Bronchial epithelial cell (primary cell): ENCODE measurements at places on chromosomes 7 and 10. TPM values are rescaled to one million over a fixed set of nuclear protein-coding genes. Genes with fewer than 3 reads are reported as not detected.
A peak's percentile ranks its signal among the peaks of the same experiment; 100 is the strongest.

Gene RBP3
- total RNA-seq, result not detected in 2 replicates

Gene ACSL5
- total RNA-seq, result under 0.01 TPM in 1 of 2 replicates, not detected in the other

Gene SPDYE18
- 0.13 TPM in 1 of 2 replicates, not detected in the other for total RNA-seq

Gene BTBD16
- total RNA-seq, result 0.13 and 0.26 TPM in 2 replicates

Gene CASP2
- total RNA-seq, result 6.8 and 9.6 TPM in 2 replicates

Gene FEZF1
- total RNA-seq, result not detected in 2 replicates

Gene MYO3A
- total RNA-seq, result not detected in 2 replicates

Gene MMRN2
- total RNA-seq, result 3.9 and 6.1 TPM in 2 replicates

Gene CHAT
- not detected in 2 replicates for total RNA-seq

Gene UNCX
- not detected in 2 replicates for total RNA-seq

Gene CYP17A1
- total RNA-seq, result not detected in 2 replicates

Gene TLX1
- total RNA-seq, result not detected in 2 replicates

Gene PNLIPRP3
- 53.2 and 67.8 TPM in 2 replicates for total RNA-seq

Gene CYP3A7
- not detected in 2 replicates for total RNA-seq

Gene FAM13C
- total RNA-seq, result under 0.01 TPM in 1 of 2 replicates, not detected in the other

Gene GRID2IP
- total RNA-seq, result 0.26 TPM in 2 replicates

Gene STX1A
- 7.3 and 12.4 TPM in 2 replicates for total RNA-seq

Gene CHN2
- total RNA-seq, result 0.53 TPM in 1 of 2 replicates, not detected in the other

DNA sequence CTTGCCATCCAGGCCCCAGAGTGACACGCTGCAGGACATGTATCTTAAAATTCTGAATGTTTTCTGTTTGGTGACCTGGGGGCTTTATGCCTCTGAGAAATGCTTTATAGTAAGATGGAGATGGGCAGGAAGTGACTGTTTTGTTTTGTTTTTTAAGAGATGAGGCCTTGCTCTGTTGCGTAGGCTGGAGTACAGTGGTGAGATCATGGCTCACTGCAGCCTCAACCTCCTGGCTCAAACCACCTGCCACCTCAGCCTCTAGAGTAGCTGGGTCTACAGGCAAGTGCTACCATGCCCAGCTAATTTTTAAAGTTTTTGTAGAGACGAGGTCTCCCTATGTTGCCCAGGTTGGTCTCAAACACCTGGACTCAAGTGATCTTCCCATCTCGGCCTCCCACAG, 20.6 kb downstream of the ZNF777 start:
- DNase-seq, result no peak

DNA sequence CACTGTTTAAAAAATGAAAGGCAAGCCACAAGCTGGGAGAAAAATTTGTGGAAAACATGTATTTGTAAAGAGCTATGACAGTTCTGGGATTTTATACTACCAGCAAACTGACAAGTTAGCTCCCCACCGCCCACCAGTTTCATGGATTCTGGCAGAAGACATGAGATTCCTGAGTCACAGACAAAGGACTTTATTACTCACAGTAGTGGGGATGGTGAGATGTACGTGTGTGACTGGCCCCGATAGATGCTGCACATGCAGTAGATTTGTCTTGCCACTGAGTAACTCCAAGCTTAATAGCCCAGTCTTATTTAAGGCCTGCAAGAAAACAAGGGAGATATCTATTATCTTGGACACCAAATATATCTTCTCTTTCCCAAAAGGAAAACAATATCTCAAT, 281.7 kb downstream of the AHR start:
- DNase-seq, result peak; percentile 89

- peak; percentile 73 for DNase-seq
Measured at GRCh38 chr7:3201306-3201705, 99.7 kb upstream of the SDK1 start.

- DNase-seq, result no peak
Measured at GRCh38 chr7:156669035-156669828, 28.7 kb downstream of the RNF32 start.

- peak; percentile 98 for DNase-seq
Measured at GRCh38 chr10:34109952-34110702, 705.0 kb downstream of the PARD3 start.

GRCh38 chr7:101287032-101287431, 34.6 kb downstream of the IFT22 start:
- no peak for DNase-seq

- no peak for DNase-seq
Measured at GRCh38 chr10:60645980-60646379, 132.3 kb upstream of the CDK1 start.

- DNase-seq, result peak; percentile 44
Measured at GRCh38 chr7:137454246-137454724, 110.8 kb upstream of the PTN start.

GRCh38 chr10:20892796-20893195, 4.3 kb downstream of the NEBL start:
- no peak for DNase-seq

DNA sequence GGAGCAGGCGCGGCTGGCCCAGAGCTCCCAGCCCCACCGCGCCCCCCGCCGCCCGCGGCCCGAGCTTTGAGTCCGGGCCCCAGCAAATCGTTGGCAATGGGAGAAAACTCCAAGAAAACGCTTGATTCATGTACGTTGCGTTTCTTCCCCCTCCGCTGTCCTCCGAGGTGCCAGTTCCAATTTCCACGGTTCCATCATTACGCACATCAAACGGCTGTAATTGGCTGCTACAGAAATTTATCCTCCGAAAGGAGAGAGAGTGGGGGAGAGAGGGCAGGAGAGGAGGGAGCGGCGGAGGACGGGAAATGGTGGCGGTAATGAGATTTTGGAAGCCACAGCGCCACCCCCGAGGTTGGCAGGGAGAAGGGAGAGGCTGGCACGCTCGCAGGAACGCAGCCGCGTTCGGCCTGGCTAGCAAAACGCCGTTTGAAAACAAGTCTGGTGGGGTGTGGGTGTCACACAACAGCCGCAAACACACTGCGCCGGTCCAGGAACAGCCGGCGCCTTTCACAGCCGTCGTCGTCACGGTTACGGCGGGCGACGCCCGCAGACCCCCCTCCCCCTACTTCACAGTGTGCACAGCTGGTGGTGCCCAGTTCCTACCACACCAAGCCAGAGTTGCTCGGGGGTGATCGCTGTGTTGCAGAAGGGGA, 57.5 kb downstream of the UNCX start:
- peak; percentile 5 for DNase-seq

- DNase-seq, result peak; percentile 60
Measured at GRCh38 chr10:119620241-119621077, 23.7 kb upstream of the TIAL1 start.

GRCh38 chr7:31794851-31795344, 107.9 kb downstream of the PPP1R17 start:
- DNase-seq, result no peak

DNA sequence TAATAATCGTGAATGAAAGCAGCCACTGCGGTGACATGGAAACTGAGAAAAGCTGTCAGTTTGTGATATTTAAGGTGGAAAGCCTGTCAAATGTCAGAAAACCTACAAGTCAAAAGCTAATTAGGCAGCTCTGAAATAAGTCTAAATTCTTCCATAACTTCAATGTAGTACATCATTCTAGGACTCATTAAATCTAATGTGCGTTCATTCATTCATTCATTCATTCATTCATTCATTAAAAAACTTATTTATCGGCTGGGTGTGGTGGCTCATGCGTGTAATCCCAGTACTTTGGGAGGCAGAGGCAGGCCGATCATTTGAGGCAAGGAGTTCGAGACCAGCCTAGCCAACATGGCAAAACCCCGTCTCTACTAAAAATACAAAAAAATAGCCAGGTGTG, 79.7 kb downstream of the ATE1 start:
- DNase-seq, result no peak

GRCh38 chr7:146496657-146497056, 380.1 kb downstream of the CNTNAP2 start:
- DNase-seq, result no peak

GRCh38 chr7:3439333-3440030, 138.4 kb downstream of the SDK1 start:
- peak; percentile 88 for DNase-seq

GRCh38 chr10:76717141-76717540, 920.5 kb downstream of the KCNMA1 start:
- peak; percentile 94 for DNase-seq

GRCh38 chr7:114818501-114818900, 103.4 kb upstream of the MDFIC start:
- DNase-seq, result peak; percentile 93

DNA sequence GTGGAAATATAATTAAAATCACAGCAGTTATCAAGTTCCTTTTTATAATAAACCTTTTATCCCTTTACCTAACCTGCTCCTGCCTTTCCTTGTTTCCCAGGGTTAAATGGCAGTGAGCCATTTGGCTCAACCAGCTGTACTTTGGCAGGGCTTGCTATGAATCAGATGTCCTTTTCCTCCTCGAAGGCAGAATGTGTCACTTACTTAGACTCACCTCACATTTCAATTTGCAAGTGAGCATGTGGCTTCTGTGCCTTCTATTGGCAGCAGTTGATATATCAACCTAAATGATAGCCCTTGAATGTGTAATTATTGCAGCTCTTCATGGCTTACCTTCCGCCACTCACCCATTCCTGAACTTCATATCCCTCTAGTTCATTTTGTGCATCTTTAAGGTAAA, 301.7 kb downstream of the CSTF2T start:
- peak; percentile 92 for DNase-seq

GRCh38 chr7:101177644-101178043, 2.4 kb downstream of the NAT16 start:
- DNase-seq, result no peak

- DNase-seq, result no peak
Measured at GRCh38 chr10:77114181-77114821, 523.3 kb downstream of the KCNMA1 start.

DNA sequence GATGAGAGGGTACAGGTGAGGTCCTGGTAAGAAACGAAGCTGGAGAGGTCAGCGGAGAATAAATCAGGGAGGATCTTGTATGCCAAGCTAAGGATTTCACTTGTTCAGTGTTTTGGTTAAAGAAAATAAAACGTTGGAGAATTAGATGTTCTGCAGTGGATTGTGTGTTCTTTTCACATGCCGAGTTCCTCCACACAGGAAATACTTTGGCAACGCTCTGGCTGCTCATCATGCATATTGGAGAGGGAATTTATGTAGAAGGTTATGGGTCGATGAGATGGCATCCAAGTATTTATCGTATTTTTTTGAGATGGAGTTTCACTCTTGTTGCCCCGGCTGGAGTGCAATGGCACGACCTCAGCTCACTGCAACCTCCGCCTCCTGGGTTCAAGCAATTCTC, 11.0 kb downstream of the RPS24 start:
- DNase-seq, result no peak

GRCh38 chr7:23017309-23017708, 3.4 kb upstream of the HYCC1 start:
- DNase-seq, result no peak

GRCh38 chr7:66669088-66669487, 40.4 kb downstream of the KCTD7 start:
- DNase-seq, result no peak

- DNase-seq, result no peak
Measured at GRCh38 chr7:156177422-156178055, 365.3 kb upstream of the SHH start.

DNA sequence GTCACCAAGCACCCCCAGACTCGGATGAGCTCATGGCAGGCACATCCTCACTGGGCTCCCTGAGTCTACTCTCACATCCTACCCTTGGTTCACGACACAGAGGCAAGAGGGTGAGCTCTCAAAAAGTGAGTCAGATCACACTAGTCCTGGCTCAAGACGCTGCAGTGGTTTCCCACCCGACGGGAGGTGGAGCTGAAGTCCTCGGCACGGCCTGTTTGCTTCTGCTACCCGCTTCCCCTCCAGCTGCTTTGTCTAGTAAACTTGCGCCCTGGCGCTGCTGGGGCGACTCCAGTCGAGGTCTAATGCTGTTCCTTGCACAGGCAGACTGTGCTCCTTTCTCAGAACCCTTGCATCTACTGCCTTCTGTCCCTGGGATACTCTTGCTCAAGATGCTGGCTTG, 13.5 kb upstream of the SFMBT2 start:
- no peak for DNase-seq

DNA sequence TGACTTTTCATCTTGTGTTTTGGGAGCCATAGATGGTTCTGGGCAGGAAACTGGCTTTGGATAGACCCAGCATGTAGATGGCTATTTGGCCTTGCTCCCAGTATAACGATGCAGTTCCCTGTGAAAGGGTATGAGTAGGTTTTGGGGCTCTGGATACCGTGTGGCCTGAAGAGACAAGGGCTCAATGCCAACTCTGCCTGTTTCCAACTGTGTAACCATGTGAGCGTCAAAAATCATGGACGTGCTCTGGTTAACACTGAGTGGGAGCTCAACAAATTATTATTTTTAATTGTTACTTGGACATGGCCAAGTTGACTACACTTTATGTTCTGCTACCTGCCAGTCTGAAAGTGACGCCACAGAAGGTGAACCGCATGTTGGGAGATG, 41.8 kb downstream of the EGFR start:
- DNase-seq, result no peak

GRCh38 chr10:15037691-15038090, 6.1 kb upstream of the OLAH start:
- no peak for DNase-seq

DNA sequence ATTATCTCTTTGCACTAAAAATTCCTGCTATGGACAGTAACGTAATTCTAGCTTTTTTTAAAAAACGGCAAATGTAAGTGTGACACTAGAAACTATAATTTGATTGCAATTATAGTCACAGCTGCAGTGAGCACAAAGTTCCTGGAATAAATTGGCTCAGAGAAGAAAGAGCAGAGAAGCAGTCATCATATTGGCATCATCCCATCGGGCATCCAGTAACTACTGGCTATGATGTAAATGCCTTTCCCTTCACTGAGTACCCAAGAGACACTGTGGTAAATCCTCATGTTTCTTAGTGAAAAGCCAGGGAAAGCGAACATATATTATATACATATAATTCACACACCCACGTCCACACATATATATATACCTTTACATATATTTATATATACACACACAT, 43.6 kb downstream of the PIP4K2A start:
- DNase-seq, result no peak

- peak; percentile 25 for DNase-seq
Measured at GRCh38 chr7:88665892-88666514, 93.5 kb upstream of the ZNF804B start.

DNA sequence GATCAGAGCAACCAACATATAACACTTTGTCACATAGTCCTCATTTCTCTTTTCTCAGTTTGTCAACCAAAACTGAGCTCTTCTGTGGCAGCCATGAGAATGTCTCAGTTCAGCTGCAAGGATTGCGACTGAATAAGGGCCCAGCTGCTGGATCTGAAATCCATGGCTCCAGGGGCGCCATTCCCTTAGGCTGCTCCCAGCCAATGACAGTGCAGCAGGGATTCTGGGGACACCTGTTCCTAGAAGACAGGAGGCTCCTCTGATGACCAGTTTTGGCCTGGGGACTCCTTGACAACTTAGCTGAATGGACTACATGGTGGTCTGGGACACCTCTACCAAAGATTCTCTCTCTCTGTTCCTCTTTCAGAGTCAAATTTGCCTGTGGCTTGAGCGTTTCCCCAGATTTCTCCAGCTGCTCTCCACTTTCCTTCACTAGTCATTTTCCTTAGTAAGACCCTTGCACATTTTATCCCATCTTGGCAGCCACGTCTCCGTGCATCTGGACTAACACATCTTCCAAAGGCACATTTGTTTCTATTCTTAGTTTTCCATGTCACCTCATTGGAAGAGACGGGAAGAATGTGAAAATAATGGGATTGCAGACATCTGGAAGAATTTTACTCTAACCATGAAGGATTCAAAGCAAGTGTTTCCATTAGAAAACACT, 28.1 kb upstream of the KIF5B start:
- DNase-seq, result no peak
